Amygdala (tissue), 56 donors: ENCODE measurements at places on chromosomes 1 and 21.

- DNase-seq = no peak
These were observed 63.7 kb upstream of the DPT start for GRCh38 chr1:168792592-168793125.

GRCh38 chr21:42062236-42063022 is 8.7 kb upstream of the UMODL1 start:
- DNase-seq = no peak

- DNase-seq = no peak
These were observed 1376.2 kb downstream of the NCAM2 start for GRCh38 chr21:22374218-22374969.

DNA sequence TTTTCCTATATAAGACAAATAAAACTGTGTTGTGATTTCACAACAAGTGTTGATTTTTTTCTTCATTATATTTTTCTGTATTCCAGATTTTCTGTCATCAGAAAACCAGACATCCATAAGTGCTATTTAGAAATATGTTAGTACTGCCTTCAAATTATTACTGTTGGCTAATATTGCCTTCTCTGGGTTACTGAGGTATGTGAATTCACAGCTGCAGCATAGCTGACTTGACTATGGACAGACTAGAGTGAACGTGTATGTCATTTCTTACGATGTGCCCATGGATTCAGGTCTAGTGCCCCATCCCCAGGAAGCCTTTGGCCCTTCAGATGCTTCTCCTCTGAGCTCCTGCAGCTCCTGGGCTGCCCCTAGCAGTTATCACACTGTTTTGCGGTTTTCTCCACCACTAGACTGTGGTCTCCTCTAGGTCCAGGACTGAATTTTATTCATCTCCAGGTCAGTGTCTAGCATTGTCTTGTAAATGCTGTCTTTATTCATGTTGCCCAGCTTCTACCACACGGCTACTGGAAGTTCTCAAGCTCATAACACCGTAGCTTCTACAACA is 118.5 kb downstream of the FGGY start:
- no peak for DNase-seq

- DNase-seq = no peak
These were observed 2.3 kb upstream of the JAM2 start for GRCh38 chr21:25636727-25637126.

DNA sequence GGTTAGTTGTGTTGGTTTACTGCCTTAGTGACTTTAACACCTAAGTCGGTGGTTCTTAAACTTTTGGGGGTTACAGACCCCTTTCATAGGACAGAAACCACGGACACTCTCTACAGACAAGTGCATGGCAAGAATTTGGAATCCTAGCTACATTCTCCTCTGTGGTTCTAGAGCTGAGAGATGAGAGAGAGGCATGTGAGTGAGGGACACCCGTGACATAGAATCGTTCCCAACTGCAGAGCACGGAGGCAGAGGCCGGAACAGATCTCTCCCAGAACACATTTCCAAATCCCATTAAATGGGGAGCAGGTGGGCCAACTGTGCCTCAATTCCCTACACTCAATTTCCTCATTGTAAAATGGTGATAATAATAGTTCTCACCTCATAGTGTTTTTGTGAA is 60.7 kb downstream of the DAB1 start:
- no peak for DNase-seq

- DNase-seq = no peak
These were observed 29.4 kb upstream of the GNG4 start for GRCh38 chr1:235679005-235679404.

DNA sequence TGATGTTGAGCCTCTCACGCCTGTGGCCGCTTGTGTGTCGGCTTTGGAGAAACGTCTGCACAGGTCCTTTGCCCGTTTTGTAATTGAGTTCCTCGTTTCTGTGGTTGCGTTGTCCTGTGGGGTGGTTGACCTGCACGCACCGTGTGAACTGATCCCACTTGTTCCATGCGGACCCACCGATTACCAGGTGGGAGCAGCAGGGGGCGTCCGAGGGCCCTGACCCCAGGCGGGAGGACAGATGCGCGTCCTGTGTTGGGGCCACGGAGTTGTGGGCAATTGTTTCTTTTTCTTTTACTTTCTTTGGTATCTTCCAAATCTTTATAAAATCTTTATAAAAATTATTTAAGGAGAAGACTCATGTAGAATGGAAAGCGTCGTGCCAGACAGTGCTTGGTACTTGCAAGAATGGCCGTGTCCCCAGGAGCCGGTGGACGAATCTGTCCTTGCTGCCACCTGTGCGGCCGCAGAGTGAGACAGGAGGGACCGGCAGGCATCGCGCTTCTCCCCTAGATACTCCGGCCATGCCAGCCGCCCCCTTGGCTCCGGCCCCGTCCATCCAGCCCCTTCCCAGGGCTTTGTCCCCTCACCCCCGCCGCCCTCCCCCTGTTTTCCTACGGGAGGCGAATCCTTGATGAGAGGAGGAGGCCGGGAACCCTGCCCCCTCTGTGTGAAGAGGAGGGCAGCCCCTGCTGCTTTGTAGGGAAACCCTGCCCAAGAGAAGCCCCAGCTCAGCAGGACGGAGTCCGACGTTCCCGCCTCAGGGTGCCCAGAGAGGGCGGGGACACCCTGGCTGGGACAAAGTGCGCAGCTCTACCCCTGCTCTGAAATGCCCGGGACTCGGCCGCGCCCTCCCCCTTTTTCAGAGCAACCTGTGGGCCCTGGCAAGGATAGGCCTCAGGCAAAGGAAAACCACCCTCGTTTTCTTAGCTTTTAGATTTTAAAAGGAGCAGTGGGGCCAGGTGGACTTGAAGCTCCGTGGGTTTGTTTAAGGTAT is 41.7 kb downstream of the PRKCZ start:
- DNase-seq = no peak

- DNase-seq = no peak
These were observed 1.2 kb downstream of the AGPAT3 start for GRCh38 chr21:43866260-43866629.

DNA sequence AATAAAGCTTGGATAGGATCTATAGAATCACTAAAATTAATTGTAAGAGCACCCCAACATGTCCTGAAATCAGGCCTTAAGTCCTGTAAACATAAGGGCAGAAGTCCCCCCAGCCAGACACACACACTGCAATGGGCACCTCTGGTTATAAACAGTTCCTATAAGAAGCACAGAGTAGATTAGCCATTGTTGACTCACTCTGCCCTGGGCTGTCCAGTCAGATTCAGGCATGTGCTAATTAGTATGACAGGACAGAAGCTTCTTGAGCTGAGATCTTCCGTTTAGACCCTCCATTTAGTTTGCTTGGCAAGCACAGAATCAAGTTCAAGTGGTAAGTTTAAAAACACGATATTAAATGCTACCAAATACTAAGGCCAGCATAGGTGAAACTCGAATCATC is 11.8 kb upstream of the DENND1B start:
- no peak for DNase-seq

- DNase-seq = no peak
These were observed 28.7 kb upstream of the VTCN1 start for GRCh38 chr1:117239467-117239866.

DNA sequence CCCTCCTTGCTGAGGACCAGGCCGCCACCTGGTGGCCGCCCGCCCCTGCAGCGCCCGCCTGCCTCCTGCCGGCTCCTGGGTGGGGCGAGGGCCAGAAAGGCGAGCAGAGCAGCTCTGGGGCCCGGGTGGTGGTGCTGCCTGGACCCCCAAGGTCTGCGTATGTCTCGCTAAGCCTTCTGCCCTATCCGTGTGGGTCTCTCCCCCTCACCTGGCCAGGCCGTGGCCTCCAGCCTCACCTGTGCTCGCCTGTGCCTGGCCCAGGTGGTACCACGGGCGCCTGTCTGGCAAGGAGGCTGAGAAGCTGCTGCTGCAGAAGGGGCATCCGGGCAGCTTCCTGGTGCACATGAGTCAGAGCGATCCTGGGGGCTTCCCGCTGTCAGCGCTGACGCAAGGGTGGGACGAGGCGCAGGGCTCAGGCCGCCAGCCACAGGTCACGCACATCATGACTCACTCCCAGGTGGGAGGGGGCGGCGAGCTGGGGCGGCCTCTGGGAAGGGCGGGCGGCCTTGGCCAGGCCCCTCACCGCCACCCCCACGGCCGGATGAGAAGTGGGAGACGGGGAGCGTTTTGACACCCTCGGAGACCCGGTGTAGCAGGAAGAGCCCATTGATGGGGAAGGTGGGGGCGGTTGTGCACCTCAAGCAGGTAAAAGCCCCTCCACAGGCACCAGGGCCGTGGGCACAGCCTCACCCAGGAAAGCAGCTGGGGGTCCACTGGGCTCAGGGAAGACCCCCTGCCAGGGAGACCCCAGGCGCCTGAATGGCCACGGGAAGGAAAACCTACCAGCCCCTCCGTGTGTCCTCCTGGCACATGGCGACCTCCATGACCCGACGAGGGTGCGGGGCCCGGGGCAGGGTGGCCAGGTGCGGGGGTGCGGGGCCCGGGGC is 9.9 kb downstream of the RNF223 start:
- DNase-seq = no peak

GRCh38 chr1:11753555-11754208 is 8.3 kb upstream of the C1orf167 start:
- DNase-seq = no peak

DNA sequence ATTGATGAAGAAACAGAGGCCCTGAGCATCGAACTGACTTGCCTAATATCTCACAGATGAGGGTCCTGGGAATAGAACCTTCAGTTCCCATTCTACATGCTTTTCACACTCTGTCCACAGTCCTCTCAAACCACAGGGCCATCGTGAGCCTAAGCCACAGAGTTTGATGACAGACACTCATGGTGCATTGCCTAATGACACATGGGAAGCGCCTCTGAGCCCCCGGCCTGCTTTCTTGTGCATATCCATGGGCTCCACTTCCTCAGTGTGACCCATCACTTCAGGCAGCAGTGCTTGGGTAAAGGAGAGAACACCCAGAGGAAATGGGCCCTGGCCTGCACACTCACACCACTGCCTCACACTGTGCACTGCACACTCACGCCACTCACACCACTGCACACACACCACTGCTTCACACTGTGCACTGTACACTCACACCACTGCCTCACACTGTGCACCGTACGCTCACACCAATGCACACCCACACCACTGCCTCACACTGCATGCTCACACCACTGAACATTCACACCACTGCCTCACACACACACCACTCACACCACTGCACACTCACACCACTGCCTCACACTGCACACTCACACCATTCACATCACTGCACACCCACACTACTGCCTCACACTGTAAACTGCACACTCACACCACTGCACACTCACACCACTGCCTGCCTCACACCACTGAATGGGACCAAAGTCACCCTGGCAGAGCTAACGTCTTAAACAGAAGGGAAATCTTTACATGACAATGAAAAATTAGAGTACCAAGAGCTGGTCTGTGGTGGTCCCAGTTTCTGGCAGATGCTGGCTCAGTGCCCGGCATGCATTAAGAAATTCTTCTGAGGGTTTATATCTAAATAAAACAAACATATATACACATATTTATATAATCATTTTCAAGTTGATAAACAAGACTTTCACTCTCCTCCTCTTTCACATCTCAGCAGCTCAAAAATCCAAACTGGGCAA is 53.0 kb downstream of the KANK4 start:
- no peak for DNase-seq

- DNase-seq = no peak
These were observed 76.7 kb downstream of the ARHGEF16 start for GRCh38 chr1:3530926-3531818.

GRCh38 chr1:225774281-225775147 is 3.1 kb upstream of the SRP9 start:
- no peak for DNase-seq
